Stimulated activated CD8-positive, alpha-beta memory T cell treated with anti-CD3 and anti-CD28 coated beads, Interleukin-4, amount 100 ng/mL, for 1 hour (primary cell): ENCODE measurements at places on chromosomes 5 and 9.

- DNase-seq: no peak
Measured at GRCh38 chr9:134725605-134725940, 84.0 kb downstream of the COL5A1 start.

- no peak for DNase-seq
Measured at GRCh38 chr9:91886414-91887076, 63.5 kb downstream of the ROR2 start.

- no peak for DNase-seq
Measured at GRCh38 chr9:84652496-84653120, 16.9 kb upstream of the NTRK2 start.

- DNase-seq: no peak
Measured at GRCh38 chr9:88387036-88387551, 1.1 kb upstream of the SPIN1 start.

DNA sequence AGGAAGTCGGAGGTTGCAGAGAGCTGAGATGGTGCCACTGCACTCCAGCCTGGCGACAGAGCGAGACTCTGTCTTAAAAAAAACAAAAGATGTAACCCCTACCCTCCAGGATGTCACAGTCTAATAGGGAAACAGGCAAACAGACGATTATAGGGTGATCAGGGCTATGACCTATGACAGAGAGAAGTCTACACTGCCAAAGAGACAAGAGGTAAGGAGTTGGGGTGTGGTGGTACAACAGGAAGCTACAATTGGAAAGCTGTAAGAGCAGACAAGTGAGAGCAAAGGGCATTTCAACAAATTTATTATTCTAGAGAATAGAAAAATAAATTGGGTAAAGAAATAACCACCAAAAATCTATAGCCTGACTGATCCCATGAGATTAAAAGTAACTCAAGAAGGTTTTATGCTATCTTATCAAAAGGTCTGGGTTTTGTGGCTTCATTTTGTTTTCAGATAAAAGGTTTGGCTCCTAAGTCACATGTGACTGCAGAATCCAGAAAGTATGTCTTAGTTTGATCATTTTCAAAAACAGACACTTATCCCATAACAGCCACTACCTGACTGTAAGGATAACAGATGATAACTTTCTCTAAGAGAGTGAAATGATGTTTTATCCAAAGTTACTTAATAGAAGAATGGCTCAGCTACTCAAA, 7.3 kb downstream of the CDC26 start:
- DNase-seq: no peak

- DNase-seq: no peak
Measured at GRCh38 chr5:65933295-65933694, 6.9 kb downstream of the ERBIN start.

- no peak for DNase-seq
Measured at GRCh38 chr9:16192403-16193017, 639.7 kb downstream of the CCDC171 start.

DNA sequence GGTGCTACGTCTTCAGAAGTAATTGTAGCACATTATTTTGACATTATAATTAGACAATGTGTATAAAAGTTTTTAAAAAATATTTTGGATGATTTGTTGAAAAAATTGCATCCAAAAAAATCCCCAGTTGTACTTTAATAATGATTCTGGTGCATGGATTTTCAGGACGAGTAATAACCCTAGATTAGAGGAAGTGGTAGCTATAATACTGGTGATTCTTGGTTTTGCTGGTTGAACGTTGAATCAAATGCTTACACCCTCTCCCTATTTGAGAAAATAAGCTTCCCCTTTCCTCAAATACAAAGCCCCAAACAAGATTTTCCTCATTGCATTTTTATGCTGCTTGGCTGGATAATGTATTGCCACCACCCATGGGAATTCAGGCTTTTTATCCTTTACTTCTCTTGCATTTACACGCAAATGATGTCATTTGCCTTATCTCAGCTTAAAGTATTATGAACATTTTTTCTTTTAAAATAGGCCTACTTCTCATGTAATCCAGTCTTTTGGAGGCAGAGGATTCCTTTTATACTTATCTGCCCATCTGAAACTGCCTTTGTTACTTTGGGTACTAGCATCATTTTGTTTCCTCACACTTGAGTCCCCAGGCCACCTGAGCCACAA, 86.3 kb downstream of the UBE2R2 start:
- no peak for DNase-seq

DNA sequence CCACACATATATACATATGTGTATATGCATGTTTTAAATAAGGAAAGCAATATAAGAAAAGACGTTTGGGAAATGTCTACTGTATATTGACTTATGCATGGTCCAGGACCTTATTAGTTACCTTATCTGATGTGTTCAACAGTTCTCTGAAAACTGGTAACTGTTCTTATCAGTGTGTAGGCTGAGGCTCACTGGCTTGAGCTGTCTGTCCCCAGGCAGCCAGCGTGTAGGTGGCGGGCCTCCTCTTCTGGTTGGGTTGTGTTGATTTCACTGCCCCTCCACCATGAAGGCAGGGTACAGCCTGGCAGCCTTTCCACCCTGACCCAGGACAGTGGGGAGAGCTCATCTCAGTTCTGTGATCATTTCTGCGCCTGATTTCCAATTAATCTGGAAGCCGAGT, 38.7 kb upstream of the SEMA4D start:
- no peak for DNase-seq

GRCh38 chr5:161009817-161010216, 157.8 kb upstream of the ATP10B start:
- no peak for DNase-seq
